HT-29 (cell line): ENCODE measurements at places on chromosomes 2 and 18.

GRCh38 chr2:151347906-151348305 lies 9.5 kb upstream of the TNFAIP6 start:
- no peak for DNase-seq

DNA sequence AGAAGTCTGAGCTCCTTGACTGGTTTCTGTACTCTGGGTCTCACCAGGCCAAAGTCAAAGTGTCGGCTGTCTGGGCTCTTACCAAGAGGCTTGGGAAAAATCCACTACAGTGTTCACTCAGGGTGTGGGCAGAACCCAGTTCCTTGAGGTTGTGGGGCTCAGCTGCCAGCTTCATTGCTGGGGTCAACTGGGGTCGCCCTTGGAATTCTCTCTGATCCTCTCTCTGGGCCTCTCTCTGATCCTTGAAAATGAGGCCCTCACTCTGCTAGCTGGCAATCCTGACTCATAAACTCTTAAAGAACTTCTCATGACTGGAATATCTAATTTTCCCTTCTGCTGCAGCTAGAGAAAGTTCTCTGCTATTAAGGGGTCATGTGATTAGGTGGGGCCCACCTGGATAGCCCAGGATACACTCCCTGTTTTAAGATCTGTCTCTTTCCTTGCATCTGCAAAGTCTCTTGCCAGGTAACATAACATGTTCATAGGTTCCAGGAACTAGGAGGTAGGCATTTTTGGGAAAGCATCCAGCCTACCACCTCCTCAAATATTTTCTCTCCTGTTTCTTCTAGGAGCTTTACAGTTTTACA lies 66.3 kb downstream of the SP110 start:
- no peak for DNase-seq

DNA sequence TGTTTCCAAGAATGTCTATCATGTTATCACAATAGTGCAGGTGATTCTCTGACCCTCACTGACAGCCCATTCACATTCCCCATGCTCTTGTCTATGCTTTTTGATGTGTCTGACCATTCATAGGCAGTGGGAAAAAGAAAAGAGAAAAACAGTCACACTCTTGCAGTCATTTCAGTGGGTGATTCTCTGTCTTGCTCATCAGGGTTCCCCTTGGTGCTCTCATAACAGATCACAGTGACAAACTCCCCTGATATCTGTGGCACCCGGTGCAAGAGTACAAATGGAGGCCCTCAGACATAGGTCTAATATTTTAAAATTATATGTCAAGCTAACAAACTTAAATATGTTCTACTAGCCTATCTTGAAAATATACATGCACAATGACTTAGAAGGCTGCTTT lies 72.7 kb upstream of the PPP1CB start:
- no peak for DNase-seq

DNA sequence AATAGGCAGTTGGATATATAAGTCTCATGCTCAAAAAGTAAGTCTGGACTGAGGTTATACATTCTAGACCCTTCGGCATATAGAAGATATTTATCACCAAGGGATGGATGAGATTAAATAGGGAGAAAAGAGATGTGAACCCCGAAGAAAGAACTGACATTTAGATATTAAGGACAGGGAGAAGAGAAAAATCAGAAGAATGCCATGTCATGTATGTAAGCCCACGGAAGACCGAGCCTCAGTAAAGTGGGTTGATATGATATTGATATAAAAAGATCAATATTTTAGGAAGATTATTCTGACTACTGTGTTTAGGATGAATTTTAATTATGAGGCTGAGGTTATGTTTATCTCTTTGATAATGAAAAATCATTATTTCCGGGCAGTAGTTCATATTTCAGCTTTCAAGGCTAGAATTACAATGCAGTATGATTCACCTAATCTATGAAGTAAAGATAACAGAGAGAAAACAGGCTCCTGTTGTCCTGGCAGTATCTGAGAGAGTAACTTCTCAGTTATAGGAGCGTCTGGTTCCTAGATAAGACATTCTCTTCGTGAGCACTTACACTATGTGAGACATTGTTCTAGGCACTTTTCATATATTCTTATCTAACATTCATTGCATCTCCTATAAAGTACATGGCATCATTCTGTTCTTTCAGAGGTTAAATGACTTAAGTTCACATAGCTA lies 83.0 kb downstream of the UBR3 start:
- DNase-seq: no peak

DNA sequence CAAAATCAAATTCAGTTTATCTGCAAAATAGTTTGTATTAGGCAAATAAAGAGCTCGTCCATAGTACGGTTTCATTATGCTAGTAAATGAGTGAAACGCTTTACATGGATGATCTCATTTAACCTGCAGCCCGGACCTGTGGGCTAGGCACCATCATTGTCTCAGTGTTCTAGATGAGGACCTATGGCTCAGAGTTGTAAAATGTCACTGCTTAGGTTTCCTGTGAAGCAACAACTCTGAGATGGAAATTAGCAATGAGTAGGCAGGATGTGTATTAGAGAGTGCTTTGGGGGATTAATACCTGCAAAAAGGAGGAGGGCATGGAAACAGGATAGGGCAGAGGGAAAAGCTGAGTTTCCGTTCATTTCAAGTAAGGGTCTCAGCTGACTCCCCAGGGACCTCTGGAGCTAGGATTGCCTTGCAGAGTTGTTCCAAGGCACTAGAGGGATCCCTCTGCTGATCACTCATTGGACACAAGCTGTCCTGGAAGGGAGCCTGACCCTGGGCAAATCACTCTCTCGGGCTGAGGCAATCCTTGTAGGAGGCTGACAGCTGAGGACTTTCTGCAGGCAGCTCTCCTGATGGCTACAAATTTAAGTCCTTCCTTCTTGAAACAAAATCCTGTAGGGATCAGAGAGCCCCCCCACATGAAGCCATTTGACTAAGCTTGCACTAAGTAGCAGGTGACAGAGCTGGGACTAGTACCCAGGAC lies 58.8 kb upstream of the SIX2 start:
- DNase-seq: no peak

- peak; percentile 76 for DNase-seq
These were observed 38.4 kb downstream of the EPAS1 start for GRCh38 chr2:46335391-46336282.

DNA sequence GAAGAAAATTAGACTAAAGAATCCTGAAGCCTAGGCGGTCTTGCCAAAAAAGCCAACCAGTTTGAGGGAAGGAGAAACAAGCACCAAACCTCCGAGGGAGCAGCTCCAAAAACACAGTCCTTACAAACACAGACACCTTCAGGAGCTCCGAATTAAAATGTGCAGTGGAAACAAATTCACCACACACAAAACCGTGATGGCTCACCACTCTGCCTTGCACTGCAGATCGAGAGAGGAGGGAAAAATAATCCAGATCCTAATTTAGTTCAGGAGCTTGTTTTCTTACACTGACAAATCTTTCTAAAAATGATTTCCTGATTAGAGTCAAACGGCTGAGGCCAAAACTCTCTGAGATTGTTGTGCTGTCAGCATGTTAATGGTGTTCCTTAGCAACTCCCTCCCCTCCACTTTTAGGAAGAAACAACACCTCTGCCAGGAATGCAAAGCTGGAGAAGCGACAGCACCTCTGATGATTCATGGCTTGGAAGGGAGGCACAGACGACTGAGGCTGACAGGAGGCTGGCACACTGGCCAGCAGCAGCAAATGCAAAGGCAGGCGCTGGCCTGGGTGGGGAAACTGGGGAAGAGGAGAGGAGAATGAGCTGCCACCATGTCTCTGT lies 249.4 kb upstream of the KLHL29 start:
- DNase-seq: no peak

DNA sequence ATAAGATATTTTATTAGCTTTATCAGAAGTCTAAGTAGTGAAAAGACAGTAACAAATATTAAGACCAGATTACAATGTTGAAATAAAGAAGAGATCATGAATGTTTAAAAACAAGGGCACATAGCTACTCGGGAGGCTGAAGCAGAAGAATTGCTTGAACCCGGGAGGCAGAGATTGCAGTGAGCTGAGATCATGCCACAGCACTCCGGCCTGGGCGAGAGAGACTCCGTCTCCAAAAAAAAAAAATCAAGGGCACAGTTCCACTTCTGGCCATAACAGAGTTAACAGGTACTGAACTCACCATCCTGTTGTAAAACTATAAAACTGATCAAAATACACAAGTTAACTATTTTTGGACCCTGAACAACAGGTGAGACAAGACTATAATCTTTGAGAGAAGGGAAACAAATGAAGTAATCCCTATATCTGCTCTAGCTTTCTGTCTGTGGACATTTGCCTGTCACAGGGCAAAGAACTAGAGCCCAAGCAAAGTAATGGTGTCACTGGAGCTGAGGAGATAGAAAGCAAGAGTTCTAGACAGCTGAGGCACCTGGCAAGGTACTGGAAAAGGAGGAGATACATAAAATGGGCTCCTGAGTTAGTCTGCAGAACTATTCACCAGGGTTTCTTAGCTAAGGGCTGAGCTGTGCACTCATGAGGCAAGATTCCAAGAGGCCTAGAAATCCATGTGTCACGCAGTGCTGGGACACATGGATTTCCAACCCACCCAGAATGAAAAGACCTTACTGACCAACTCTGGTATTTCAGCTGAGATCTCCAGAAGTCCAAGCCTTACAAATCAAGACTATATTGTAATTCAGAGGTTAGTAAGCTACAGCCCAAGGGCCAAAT lies 15.2 kb downstream of the MMADHC start:
- no peak for DNase-seq
